ENCODE measurements at places on chromosomes 6 and 20. TPM values are rescaled to one million over a fixed set of nuclear protein-coding genes. Genes with fewer than 3 reads are reported as not detected.

Gene CRISP2
- not detected for total RNA-seq

Gene PLTP
- total RNA-seq: 162 TPM

Gene FARS2
- total RNA-seq: 37.2 TPM

Gene POM121L2
- not detected for total RNA-seq

Gene SIRPD
- total RNA-seq: not detected

Gene ZFP57
- total RNA-seq: 0.17 TPM

Gene EEF1A2
- 0.87 TPM for total RNA-seq

Gene HLA-DRA
- total RNA-seq: 0.17 TPM

Gene POFUT1
- total RNA-seq: 66.8 TPM

Gene PCSK2
- total RNA-seq: not detected

Measured in smooth muscle cell of trachea (primary cell).